Epithelial cell of proximal tubule (primary cell): ENCODE measurements at places on chromosomes 12 and 14.

DNA sequence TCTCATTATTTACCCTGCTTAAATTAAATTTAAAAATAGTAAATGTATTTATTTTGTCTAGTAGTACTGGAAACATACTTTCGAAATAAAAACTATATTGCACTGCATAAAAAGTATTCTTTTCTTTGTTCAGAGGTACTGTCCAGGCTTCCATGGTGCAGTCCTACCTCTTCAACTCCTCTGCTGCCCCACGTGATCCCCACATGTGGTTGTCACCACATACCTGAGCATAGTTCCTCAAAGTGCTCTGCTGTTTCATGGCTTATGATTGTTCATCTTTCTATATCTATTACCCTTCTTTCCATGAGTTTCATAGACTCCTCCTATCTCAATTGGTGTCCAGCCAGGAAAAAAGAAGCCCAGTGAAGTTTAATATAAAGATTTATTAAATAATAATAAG is 317.5 kb upstream of the OR4E1 start:
- no peak for DNase-seq

DNA sequence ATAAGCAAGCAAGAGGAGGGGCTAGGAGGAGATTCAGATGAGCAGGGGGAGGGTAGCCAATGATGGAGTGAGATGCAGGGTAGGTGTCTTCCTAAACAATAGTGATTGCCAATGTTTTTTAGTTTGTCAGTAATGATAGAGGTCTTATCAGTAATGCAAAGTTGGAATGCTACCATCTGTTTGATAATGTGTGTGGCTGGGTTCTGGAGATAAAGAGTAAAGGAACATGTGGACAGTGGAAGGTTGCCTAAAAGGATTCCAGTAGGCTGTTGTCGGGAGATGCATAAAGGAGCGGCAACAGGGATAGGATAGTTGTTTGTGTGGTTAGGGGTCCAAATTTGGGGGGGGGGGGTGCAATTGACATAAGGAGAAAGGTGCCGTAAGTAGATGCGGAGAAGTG is 52.5 kb downstream of the TESPA1 start:
- no peak for DNase-seq

- no peak for DNase-seq
Observed at GRCh38 chr14:52275372-52275771, 7.9 kb downstream of the PTGDR start.

DNA sequence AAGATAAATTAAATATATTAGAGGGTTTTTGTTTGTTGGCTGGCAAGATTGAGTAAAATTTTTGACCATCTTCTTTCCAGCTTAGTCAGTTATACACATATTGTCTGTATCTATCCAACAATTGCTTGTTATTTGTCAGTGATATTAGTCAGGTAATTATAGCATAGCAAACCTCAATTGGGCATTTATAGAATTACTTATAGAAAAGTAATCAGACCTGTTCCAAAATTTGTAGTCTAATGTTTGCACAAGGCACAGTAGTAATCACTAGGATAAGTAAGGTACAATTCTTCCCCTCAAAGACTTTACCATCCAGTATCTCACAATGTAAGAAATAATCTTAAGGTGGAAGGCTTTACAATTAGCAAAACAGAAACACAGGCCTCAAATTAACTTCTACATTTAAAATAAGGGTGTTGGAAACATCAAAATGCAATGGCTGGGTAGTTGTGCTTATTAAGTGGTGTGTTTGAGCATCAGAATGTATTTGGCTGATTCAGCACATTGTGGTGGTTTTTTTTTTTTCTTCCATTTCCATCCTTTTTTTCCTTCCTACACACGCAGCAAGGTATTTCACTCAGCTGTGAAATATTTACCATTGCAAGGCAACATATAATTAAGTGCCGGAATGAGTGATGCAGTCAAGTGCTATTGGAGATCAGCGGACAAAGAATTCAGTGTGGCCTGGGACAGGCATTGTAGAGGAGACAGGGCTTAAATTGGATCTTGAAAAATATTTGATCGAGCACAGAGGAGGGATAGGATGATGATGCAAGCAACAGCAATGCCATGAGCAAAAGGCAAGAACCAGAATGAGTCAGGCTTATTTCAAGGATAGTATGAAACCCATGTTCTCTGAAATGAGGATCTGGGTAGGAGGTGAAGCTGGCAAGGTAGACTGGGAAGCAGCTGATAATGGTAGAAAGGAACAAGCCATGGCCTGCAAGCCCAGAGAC is 178.2 kb downstream of the AKAP6 start:
- DNase-seq, result peak; percentile 31

GRCh38 chr12:28088566-28089272 is 101.5 kb upstream of the CCDC91 start:
- DNase-seq, result no peak

- no peak for DNase-seq
Observed at GRCh38 chr14:79871136-79871535, 340.2 kb downstream of the DIO2 start.
